ENCODE measurements at places on chromosomes 2 and 18.

DNA sequence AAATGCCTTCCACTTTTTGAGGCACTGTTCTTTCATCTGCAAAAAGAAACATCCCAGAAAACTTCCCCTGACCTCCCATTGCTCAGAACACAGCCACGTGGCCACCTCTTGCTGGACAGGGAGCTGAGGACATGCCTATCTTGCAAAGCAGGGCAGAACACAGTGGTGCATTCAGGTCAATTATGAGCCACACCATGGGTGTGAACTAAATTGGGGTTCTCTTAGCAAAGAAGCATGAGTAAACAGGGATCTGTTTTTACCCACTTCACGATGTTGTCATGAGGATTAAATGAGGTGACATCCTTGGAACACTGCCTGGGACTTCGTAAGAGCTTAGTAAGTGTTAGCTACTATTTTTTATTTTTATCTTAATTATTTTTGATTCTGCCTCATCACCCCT, 25.1 kb downstream of the BMP10 start:
- no peak for DNase-seq

GRCh38 chr2:239912938-239913635, 112.1 kb downstream of the NDUFA10 start:
- no peak for DNase-seq

GRCh38 chr18:48832938-48833700, 117.6 kb downstream of the SMAD7 start:
- peak; percentile 29 for DNase-seq

DNA sequence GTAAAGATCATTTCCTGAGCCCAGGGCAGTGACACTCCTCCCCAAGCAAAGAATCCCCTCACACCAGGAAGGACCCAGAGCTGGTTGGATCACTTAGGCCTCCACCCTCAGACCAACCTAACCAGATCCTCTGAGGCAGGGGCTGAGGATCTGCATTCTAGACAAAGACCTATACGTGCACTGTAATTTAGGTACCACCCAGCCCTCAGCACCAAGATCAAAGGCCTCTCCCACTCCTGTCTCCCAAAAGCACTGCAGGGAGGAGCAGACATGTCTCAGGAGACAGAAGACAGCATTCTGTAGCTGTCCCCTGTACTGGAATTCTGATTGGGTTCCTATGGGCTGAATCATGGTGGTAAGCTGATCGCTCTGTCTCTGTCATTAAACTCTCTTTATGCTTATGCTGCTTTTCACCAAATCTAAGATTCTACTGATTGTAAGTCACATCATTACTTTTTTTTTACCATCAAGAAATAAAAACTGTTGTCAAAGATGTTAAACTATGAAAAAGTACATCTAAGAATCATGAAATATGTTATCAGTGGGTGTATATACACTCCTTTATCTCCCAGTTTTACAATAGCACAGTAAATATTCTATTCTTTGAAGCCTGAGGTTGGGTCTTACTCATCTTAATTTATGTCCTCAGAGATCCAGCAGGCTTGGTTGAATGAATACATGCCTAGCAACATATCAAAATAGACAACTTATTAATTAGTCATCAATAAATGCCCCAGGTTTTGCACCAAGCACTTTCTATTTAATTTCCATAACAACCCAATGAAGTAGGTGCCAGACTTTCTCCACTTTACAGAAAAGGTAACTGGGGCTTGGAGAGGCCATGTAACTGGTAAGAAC, 28.3 kb downstream of the MCFD2 start:
- no peak for DNase-seq

DNA sequence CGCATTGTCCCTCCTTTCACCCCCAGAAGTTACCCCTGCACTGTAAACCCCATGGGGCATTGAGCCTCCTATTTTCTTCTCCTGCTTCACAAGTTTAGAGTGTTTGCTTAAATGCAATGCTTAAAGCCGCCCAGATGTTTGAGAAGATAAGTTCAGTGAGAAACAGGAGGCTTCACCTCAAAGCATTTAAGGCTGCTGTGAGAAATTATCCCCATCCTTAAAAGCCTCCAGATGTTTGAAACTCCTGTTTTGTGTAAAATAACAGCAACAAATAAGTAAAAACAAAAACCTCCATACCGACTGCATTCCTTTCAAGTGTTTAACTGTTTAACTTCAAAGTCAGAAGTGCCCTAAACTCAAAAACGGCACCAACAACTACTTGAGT, 81.8 kb downstream of the RTP5 start:
- no peak for DNase-seq

- no peak for DNase-seq
Observed at GRCh38 chr2:48940606-48941005, 185.1 kb upstream of the LHCGR start.

- no peak for DNase-seq
Observed at GRCh38 chr2:169815849-169816248, 8.9 kb downstream of the METTL5 start.

DNA sequence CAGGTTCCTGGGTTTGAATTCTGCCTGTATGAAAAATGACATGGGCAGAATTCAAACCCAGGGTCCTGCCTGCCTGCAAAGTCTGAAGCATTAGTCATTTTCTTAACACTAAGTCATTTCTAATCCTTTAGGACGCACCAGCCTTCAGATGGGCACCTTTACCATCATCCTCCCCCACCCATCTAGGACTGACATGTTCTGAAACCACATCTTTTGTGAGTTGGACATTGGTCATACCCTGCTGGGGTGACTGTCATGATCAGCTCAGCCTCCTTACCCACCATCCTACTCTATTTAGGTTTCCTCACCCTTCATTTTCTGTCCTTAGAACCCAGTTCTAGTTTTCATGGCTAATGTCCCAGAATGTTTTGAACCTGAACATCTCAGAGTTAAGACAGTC, 104.9 kb downstream of the TRIB2 start:
- DNase-seq, result no peak

DNA sequence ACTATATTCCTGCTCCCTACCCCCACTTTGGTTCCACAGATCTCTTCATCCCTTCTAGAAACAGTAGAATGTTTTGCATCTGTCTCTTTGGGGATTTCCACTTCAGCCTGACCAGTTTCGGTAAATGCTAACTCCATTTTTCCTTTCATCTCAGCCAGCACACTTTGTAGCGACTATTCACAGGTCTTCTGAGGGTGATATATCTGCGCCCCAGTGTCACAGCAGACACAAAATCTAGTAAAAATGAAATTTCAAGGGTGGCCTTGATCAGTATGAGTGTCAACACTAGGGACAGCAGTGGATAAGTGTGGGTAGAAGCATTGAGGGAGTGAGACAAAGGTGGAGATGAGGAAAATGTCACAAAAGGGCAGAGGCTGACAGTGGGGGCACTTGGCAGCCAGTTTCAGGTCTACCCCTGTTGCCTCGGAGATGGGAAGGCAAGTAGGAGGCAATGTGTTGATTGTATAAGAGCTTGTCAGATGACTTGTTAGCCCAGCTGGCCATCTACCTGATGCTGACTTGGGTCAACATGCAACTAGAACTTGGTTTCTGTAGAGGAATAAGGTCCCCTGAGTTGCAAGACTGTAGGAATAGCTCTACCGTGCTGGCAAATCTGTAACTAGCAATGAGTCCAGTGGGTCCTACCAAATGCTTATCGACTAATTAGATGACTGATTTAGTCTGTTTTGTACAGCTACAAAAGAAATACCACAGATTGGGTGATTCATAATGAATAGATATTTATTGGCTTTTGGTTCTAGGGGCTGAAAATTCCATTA, 60.7 kb downstream of the CXCR4 start:
- peak; percentile 42 for DNase-seq

GRCh38 chr18:5068851-5069250, 128.2 kb downstream of the AKAIN1 start:
- DNase-seq, result no peak

DNA sequence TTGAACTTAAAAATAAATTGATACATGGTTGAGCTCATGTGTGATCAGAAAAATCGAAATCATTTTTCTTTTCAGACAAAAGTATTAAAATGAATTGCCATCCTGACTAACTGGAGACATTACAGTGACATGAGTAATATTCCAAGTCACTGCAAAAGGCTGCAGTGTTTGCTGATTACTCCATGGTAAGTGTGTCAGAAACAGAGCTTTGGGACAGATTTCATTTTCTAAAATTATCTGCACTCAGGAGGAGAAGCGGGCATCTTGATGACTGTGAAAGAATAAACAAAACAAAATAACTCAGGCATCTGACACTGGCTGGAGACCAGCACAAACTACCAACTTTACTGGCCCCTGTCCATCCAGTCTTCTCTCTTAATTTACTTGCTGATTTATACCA, 312.3 kb upstream of the PIK3C3 start:
- no peak for DNase-seq

DNA sequence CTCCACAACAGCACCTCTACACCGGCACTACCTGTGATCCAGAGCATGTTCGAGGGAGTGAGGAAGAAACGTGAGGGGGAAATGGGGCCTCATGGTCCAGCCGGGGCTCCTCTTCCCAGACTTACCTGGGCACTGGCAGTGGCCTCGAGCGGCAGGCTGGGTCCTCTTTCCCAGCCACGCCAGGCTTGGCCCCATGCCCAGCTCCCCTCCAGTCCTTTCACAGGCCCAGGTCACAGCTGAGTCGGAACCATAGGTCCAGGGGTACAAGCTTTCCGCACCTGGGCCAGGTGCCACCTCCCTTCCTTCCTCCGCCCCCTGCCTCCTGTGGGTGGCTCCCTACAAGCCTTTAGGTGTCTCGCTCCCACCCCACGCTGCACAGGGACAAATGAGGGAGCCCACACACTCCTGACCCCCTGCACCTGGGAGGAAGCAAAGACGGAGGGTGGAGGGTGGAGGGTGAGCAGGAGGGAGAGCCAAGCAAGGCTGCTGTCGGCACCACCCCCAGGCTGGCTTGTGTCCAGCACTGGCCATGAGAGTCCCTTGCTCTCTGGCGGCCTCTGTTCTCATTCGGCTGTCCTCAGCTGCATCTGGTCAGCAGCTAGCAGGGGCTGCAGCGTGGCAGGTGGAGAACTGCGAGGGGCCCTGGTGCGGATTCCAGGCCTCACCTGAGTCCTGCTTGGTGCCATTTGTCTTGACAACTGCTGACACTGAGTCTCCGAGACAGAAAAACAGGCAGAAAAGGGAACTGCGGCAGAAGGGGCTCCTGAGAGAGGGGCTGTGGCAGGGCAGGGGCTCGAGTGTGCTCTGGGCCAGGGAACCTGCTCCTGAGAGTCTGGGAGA, 26.8 kb downstream of the ADRA2B start:
- no peak for DNase-seq

- DNase-seq, result no peak
Observed at GRCh38 chr18:26438980-26439379, 109.4 kb downstream of the KCTD1 start.

Data from CD4-positive, alpha-beta T cell treated with Interleukin-6 for 4 hours (primary cell).